PC-3 (cell line): ENCODE measurements at places on chromosomes 12 and 14. TPM values are rescaled to one million over a fixed set of nuclear protein-coding genes. Genes with fewer than 3 reads are reported as not detected.

The SMOC1 gene
- total RNA-seq = not detected in 2 replicates

The CCDC175 gene
- total RNA-seq = not detected in 2 replicates

The IL31 gene
- not detected in 2 replicates for total RNA-seq

The ZBTB1 gene
- 23.6 and 26.0 TPM in 2 replicates for total RNA-seq

The MAP3K9 gene
- 13.4 and 14.3 TPM in 2 replicates for total RNA-seq

GRCh38 chr12:94225506-94225905 is 77.1 kb downstream of the PLXNC1 start:
- peaks cover 96% of the 10 kb centered on the region for H3K27me3 ChIP-seq
- H3K4me3 ChIP-seq = no peak overlapping the region
- H3K4me1 ChIP-seq = no peaks in the 10 kb centered on the region
- no peaks in the 10 kb centered on the region for H3K36me3 ChIP-seq
- H3K27ac ChIP-seq = no peak overlapping the region
- no peak for DNase-seq

DNA sequence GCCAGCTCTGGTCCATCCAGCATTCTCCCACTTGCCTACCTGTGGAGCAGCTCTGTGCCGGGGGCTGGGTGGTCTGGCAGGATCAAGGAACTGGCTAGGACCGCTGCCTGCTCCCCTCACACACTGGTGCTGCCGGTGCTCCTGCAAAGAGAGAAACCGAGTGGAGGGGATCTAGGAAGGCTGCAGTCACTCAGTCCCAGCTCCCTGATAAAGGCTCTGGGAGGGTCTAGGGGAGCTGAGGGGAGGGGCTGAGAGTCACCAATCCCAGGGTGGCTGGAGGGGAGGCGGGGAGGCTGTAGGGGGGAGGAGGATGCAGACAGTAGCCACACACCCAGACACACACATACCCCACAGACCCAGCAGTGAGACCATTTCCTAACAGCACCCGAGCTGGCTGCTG is at the start of gene TAC3:
TAC3 (minus strand) TSS at position 182 of the 400 bp plus-strand sequence. CDS start 732 bp downstream, outside the sequence.
- peaks cover 7% of the 10 kb centered on the region for H3K4me1 ChIP-seq
- no peak within 1 kb of the TSS for H3K4me3 ChIP-seq
- no peaks in the 10 kb centered on the region for H3K36me3 ChIP-seq
- no peak within 1 kb of the TSS for H3K27ac ChIP-seq

DNA sequence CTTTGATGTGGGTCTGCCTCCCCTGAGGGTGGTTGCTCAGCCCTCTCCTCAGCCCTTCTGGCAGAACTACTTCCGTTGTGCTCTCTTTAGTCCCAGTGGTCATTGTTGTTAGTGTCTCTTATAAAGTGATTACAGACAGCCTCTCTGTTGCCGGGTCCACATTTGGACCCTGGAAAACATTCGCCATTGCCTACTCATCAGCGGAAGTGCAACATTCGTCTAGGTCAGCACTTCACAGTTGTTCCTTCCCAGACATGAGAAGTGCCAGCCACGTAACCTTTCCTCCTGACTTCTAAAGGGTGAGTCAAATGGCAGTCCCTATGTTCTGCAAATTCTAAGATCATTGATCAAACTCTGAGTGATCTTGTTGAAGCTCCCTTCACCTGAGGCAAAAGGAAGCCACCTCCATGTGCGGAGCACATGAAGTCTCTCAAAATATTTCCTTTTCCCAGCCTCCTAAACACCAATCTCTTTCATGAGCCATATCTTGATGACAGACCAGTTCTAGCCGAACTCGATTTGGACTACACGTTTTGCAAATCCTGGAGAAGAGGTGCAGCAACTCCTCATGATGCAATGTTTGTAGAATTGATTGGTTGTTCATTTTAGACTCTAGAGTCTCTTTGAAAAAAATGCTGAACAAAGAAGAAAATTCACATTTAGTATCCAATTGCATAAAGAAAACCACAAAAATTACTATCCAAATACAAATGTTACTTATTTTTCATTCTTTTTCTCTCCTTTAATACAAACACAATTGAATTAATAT is 163.8 kb downstream of the RPL10L start:
- no peak for DNase-seq
- H3K27ac ChIP-seq = no peak overlapping the region
- H3K36me3 ChIP-seq = no peaks in the 10 kb centered on the region

- no peaks in the 10 kb centered on the region for H3K36me3 ChIP-seq
- DNase-seq = peak; percentile 77
- H3K27me3 ChIP-seq = no peaks in the 10 kb centered on the region
- peaks cover 43% of the 10 kb centered on the region for H3K4me1 ChIP-seq
- peak overlapping the region; percentile 96 for H3K27ac ChIP-seq
- H3K4me3 ChIP-seq = peak overlapping the region; percentile 23; the same call in 1 of the 2 replicates
These were observed 24.8 kb upstream of the PLEKHG6 start for GRCh38 chr12:6285532-6286306.

DNA sequence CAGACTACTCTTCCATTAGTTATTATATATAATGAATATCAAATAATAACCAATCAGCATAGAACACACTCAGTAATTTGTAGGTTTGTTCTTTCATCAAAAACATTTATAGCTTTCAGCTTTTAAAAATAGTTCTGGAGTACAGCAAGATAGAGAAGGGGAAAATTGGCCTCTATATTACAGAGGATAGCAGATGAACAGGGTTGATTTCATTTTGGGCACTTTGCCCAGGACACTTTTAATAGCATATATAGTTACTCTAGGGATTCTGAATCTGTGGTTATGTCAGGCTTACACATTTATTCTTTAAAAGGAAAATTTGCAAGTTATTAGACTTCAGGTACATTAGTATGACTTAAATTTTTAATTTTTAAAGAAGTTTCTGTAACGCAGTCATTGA is 52.6 kb downstream of the IFT81 start:
- H3K27ac ChIP-seq = no peak overlapping the region
- H3K36me3 ChIP-seq = 0 out of 2 replicates have a peak, but pooled peaks cover 3% of the 10 kb centered on the region
- peak; percentile 46 for DNase-seq
- H3K4me3 ChIP-seq = no peak overlapping the region
- H3K4me1 ChIP-seq = peaks cover 4% of the 10 kb centered on the region; the same call in 1 of the 2 replicates

DNA sequence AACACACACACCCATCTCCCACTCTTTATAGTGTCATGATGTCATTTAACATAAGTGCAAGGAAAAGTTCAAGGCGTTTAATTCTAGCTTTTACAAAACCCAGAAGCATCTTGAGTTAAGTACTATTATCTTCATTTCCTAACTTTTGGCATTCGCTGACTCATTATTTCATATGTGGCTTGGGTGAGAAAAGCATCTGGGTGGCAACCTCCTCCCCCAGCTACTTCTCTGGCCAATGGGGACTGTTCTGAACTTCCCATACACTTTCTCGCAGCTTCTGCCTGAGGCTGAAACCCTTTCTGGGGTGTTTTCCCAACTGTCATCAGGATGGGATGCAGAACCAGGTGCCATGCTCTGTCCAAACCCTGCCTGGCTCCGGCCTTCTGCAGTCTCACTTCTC is 2.8 kb upstream of the MARK3 start:
- no peak overlapping the region for H3K4me3 ChIP-seq
- peaks cover 5% of the 10 kb centered on the region; the same call in 1 of the 2 replicates for H3K4me1 ChIP-seq
- no peaks in the 10 kb centered on the region for H3K36me3 ChIP-seq
- H3K27me3 ChIP-seq = no peaks in the 10 kb centered on the region

DNA sequence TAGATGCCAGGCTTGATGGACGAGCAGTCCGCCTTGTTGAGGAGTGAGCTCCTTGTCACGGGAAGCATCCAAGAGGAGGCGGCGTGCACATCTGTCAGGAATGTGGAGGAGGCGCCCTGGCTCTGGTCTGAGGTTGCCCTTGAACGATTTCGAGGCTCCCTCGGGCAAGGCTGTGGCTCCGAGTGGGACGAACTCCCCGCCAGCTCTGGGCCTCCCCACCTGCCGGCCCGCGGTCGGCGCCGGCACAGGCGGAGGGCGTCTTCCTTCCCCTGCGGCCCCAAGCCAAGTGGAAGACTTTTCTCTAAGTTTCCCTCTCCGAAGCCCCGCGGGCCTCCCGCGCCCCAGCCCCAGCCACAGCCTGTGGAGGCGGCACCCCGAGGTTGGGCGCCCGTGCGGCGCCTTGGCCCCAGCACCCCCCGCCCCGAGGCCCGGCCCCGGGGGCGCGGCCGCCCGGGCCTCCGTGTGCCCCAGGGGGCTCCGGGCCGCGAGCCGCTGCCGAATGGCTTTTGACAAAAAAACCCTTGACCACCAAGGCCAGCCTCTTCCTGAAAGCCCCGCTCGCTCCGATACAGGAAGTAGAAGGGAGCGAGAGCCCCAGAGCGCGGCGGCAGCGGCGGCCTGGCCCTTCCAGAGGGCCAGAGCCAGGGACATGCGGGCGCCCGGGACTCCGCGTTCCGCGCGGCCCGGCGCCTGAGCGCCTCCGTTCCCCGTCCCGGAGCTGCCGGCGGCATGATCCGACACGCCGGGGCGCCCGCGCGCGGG is at the start of gene RIN3:
RIN3 (plus strand) TSS at position 578 of the 762 bp plus-strand sequence; CDS start at position 730, 152 bp downstream.
- H3K27me3 ChIP-seq = no peaks in the 10 kb centered on the region
- no peaks in the 10 kb centered on the region for H3K36me3 ChIP-seq
- H3K27ac ChIP-seq = 0 out of 2 replicates have a peak within 1 kb of the TSS, but pooled peaks have one; percentile 20
- H3K4me1 ChIP-seq = peaks cover 30% of the 10 kb centered on the region
- peak within 1 kb of the TSS; percentile 69 for H3K4me3 ChIP-seq

- H3K36me3 ChIP-seq = no peaks in the 10 kb centered on the region
- no peak overlapping the region for H3K27ac ChIP-seq
- no peak for DNase-seq
- H3K27me3 ChIP-seq = no peaks in the 10 kb centered on the region
- H3K4me3 ChIP-seq = no peak overlapping the region
These were observed 7.2 kb downstream of the ERC1 start for GRCh38 chr12:998020-998874.

DNA sequence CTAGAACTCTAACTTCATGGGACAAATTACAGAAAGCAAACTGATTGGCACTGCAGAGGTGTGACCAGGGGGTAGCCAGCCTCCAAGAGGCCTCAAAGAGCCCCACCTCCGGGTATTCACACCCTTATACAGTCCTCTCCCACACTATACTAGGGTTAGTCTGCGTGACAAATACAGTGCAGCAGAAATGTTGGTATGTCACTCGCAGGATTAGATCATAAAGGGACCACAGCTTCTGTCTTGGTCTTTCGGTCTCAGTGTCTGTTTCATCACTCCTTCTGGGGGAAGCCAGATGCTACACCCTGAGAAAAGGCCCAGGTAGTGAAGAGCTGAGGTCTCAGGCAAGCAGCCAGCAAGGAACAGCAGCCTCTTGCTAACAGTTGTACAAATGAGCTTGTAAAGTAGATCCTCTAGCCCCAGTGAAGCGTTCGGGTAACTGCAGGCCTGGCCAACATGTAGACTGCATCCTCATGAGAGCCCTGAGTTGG is 68.9 kb upstream of the SAV1 start:
- DNase-seq = no peak
- H3K4me1 ChIP-seq = peaks cover 25% of the 10 kb centered on the region
- H3K4me3 ChIP-seq = no peak overlapping the region
- H3K36me3 ChIP-seq = peaks cover 27% of the 10 kb centered on the region
- H3K27me3 ChIP-seq = no peaks in the 10 kb centered on the region
- no peak overlapping the region for H3K27ac ChIP-seq

GRCh38 chr12:12086973-12087692 is 16.4 kb downstream of the BCL2L14 start:
- no peak overlapping the region for H3K4me3 ChIP-seq
- no peaks in the 10 kb centered on the region for H3K27me3 ChIP-seq
- H3K4me1 ChIP-seq = no peaks in the 10 kb centered on the region
- no peaks in the 10 kb centered on the region for H3K36me3 ChIP-seq
- no peak for DNase-seq
- H3K27ac ChIP-seq = no peak overlapping the region

GRCh38 chr12:857611-858010 is 91.9 kb downstream of the RAD52 start:
- peaks cover 5% of the 10 kb centered on the region; the same call in 1 of the 2 replicates for H3K36me3 ChIP-seq
- no peaks in the 10 kb centered on the region for H3K27me3 ChIP-seq
- H3K27ac ChIP-seq = peak overlapping the region; percentile 53
- H3K4me1 ChIP-seq = peaks cover 29% of the 10 kb centered on the region
- DNase-seq = peak; percentile 81
- no peak overlapping the region for H3K4me3 ChIP-seq

GRCh38 chr14:101713621-101714349 is 47.7 kb upstream of the PPP2R5C start:
- H3K27ac ChIP-seq = no peak overlapping the region
- peaks cover 10% of the 10 kb centered on the region for H3K4me1 ChIP-seq
- no peak overlapping the region for H3K4me3 ChIP-seq

DNA sequence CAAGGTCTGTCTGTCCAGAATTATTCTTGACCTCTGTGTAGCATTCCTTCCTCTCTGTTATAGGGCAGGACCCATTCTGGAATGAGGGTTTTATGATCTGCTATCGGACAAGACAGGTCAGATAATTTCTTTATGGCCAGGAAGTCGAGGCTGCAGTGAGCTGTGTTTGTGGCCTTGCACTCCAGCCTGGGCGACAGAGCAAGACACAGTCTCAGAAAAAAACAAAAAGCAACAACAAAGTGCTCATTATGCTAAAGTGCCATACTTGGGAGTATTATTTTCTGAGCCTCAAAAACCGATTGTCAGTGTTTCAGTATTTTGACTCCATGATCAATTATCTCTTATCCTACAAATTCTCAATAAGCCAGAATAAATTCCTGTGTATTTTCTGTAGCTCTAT is 4.1 kb downstream of the CIPC start:
- H3K36me3 ChIP-seq = peaks cover 16% of the 10 kb centered on the region
- DNase-seq = no peak
- H3K27ac ChIP-seq = no peak overlapping the region
- peaks cover 16% of the 10 kb centered on the region for H3K4me1 ChIP-seq
- no peak overlapping the region for H3K4me3 ChIP-seq
- no peaks in the 10 kb centered on the region for H3K27me3 ChIP-seq

GRCh38 chr12:56831936-56832335 is 68.8 kb downstream of the HSD17B6 start:
- H3K27me3 ChIP-seq = no peaks in the 10 kb centered on the region
- H3K27ac ChIP-seq = no peak overlapping the region
- no peak for DNase-seq
- no peaks in the 10 kb centered on the region for H3K36me3 ChIP-seq

DNA sequence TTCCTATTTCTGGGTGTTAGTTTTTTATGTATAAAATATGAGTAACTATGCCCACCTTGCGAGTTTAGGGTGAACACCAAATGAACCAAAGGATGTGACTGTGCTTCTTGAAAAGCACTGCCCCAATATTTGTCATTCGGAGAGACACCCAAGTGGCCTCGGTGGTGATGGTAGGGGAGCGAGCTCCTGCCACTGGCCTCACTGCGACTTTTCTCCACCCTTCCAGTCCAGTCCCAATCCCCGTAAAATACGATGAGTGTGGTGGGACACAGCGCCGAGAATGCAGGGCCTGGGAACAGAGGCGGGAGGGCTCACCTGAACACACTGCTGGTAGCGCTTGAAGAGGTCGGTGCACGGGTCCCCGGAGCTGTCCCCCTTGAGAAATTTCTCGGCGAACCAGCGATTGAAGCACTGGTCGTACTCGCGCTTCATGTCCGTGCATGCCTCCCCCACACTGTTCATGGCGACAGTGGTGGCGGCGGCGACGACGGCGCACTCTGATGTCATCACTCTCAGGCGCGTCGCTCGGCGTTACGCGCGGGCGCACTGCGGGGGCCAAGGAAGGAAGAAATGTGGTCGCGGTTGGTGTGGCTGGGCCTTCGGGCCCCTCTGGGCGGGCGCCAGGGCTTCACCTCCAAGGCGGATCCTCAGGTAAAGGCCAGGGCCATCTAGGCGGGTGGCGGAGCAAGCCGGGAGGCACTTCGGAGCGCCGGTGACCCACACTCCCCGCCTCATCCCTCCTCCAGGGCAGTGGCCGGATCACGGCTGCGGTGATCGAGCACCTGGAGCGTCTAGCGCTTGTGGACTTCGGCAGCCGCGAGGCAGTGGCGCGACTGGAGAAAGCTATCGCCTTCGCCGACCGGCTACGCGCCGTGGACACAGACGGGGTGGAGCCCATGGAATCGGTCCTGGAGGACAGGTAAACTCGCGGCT is at the start of the genes GATC and TRIAP1:
GATC (plus strand) TSS at position 534 of the 933 bp plus-strand sequence; CDS start at position 571, 37 bp downstream.
TRIAP1 (minus strand) TSS at position 474 of the 933 bp plus-strand sequence; CDS start at position 462, 12 bp downstream.
- peak within 1 kb of the TSS; percentile 77 for H3K4me3 ChIP-seq
- peak; percentile 89 for DNase-seq
- no peaks in the 10 kb centered on the region for H3K27me3 ChIP-seq
- H3K27ac ChIP-seq = peak within 1 kb of the TSS; percentile 68
- peaks cover 23% of the 10 kb centered on the region for H3K4me1 ChIP-seq
